ENCODE measurements at places on chromosomes 11 and 22.
A peak's percentile ranks its signal among the peaks of the same experiment; 100 is the strongest.

- DNase-seq = no peak
Measured at GRCh38 chr11:32462011-32462690, 26.8 kb upstream of the WT1 start.

- DNase-seq = no peak
Measured at GRCh38 chr11:102813484-102813883, 15.5 kb upstream of the MMP1 start.

DNA sequence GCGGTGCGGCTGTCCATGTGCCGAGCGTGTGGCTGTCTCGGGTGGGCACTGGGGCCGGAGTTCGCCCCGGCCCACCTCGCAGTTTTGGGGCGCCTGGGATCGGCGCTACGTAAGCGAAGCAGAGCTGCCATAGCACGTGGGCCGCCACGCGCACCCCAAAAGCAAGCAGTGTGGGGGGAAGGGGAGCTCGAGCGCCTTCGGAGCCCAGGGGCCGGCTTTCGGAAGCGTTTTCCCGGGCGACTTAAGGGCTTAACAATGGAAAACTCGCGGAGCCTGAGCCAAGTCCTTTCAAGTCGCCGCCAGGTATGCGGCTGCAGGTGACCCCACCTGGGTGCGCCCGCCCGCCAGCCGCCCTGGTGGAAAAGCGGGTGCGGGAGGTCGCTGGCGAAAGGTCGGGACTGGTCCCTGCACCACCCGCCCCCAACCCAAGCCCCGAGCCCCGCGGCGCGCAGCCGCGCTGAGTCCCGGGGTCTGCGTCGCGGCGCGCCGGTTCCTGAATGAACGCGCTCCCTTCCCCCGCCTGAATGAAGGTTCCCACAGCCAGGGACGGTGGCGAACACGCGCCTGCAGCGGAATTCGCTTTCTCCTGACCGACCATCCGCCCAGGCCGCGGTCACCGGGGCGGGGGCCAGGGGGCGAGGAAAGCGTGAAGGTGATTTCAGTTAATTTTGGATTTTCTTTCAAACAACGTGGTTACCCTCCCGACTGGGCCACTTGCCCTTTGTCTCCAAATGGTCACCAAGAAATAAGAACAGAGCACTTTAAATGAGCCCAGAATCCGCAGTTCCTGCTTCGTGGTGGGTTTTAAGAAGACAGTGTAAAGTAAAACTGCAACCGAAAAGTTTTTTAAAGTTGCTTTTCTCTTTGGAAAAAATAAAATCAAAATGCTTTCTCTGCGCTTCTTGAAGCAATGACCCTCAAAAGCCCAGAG, 2.8 kb upstream of the CCND1 start:
- peak; percentile 62 for DNase-seq

DNA sequence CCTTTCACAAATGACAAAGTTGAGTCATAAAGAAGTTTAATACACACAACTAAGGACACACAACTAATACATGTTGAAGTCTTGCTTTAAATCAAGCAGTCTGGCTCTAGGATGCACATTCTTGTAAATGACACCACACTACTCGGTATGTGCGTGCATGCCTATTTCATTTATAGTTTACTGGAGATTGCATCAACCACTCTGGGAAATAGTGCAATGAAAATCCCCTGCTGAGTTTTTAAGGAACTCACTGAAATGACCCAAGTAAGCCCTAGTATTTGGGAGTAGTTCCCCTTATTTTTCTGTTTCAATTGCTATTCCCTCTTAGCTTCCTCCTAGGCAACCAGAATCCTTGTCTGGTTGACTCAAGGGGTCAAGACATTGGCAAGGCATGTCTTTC, 160.2 kb upstream of the LARGE1 start:
- no peak for DNase-seq

- peak; percentile 41 for DNase-seq
Measured at GRCh38 chr22:24155627-24156140, 25.6 kb upstream of the SUSD2 start.

- DNase-seq = no peak
Measured at GRCh38 chr11:46347637-46348311, 511 bp downstream of the DGKZ start.

GRCh38 chr11:27081056-27081455, 40.4 kb downstream of the BBOX1 start:
- peak; percentile 71 for DNase-seq

GRCh38 chr22:30195245-30196140, 51.1 kb downstream of the LIF start:
- no peak for DNase-seq

DNA sequence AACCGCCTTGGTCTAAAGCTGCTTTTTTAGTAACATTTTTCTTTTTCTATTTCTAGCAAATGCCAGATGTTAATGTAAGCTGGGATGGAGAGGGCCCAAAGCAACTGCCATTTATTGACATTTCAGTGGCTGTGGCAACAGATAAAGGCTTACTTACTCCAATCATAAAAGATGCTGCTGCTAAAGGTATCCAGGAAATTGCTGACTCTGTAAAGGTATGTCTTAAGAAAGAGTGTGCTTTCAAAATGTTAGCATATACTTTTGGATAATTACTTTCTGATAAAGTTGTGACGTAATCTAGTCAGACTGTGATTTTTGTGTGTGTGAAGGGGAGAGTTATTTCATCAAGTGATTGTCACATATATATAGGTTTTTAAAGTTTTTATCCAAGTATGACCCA, 68.1 kb downstream of the PDHX start:
- DNase-seq = no peak

- no peak for DNase-seq
Measured at GRCh38 chr11:31805037-31805628, 6.0 kb downstream of the PAX6 start.

DNA sequence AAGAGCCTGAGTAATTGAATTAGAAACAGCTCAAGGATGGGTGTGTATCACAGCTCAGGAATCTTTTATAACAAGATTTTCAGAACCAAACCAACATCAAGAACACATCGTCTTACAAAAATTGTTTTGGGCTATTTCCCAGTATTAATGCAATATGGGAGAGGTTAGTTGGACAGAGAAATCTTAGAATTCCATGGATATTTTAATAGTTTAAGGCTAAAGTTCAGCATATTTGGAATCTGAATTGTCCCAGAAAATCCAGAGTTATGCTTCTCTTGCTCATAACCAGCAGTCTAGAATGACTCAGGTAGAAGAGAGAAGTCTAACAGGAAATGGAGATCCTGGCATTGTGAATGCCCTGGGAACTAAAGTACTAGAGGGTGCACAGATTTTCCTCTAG, 74.6 kb downstream of the ADM start:
- peak; percentile 92 for DNase-seq

DNA sequence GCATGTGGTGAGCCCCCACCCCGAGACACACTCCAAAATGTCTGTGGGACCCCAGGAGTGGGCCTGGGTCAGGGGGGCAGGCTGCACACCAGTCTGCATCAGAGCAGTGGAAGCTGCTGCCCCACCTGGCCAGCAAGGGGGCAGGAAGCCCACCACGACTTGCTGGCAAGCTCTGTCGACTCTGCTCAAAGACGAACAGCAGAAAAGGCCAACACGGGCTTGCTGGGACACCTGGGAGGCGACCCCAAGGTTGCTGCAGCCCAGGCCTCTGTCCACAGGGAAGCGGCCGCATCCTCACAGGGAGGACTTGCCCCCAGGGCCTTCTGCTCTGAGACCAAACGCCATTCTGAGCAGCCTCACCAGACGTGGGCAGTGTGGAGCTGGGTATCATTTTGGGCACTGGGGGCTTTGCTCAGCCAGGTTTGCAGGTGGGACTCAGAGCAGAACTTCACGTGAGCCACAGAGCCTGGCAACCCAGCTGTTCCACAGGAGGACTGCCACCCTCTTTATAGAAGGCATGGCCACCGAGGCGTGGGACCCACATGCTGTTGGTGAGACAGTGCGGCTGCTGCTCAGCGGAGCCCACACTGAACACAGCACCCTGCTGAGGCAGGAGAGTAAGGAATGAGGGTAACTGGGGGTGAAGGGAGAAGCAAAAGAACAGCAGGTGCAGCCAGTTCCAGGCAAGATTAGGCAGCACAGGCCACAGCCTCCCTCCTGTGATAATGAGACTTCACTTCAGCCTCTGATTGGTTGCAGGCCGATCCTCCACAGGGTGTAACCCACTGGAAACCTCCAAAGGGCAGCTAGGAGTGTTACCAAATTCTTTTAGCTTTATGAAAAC, 11.0 kb downstream of the IL17REL start:
- DNase-seq = no peak

DNA sequence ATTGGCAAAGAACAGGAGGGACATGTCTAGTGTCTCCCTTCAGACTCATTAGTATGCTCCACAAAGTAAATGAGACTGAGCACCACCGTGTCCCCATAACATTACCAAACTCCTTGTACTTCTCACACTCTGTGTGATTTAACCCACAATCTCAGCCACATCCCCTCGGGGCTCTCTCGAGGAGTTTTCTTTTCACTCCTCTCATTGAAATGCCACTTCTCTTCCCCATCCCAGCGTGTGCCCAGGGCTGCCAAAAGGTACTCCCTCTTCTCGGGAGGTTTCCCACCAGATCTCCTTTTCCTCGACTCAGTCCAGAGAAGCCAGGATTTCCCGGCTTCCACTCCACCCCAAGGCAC, 1.1 kb downstream of the RBFOX2 start:
- DNase-seq = no peak

DNA sequence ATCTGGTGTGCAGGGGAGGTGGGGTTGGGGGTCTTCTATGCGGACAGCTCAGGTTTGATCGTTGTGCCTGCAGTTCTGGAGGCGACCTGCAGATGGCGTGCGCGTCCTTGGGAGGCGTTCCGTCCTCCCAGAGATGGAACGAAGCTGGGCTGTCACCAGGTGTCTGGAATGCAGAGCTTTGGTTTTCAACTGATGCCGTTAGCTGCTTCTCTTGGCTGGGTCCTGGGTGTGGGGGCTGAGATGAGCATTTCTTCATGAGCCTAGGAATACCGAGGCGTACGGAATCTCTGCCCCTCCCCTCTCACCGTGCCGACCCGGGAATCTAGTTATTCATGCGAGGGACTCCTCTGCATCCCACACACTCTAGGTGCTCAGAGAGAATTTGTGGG, 98.6 kb downstream of the CEP164 start:
- DNase-seq = peak; percentile 53

DNA sequence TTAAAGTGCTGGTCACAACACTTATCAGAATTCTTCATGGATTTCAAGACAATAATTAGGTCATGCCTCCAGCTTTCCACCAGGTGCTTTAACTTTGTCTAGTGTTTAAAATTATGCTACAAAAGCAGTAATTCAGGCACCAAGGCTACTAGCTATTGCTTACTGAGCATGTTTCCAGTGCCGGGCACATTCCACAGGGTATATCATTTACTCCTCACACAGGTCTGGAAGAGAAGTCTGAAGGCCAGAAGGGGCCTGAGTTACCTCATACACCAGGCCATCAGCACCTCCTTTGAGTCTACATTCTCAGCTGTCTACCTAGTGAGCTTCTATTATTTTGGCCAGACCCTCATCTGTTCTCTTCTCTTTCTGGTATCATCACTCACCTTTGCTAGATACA, 41.7 kb upstream of the LMO2 start:
- DNase-seq = no peak

DNA sequence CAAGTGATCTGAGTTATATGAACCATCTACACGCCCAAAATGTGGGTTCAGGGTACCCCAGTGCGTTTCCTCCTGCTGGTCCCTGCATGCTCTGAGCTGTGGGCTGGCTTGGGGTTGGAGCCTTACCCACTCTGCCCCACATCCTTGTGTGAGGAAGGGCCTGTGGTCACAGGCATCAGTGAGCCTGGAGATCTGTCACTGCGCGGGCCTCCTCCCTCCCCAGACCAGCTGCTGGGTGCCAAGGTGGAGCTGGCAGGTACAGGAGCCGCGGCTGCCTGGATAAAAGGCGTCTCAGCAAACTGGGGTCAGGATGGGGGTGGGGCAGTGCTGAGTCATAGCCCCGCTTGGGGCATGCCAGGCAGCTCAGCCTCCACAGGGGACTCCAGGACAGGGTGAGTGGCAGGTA, 17.9 kb downstream of the GNAZ start:
- no peak for DNase-seq

DNA sequence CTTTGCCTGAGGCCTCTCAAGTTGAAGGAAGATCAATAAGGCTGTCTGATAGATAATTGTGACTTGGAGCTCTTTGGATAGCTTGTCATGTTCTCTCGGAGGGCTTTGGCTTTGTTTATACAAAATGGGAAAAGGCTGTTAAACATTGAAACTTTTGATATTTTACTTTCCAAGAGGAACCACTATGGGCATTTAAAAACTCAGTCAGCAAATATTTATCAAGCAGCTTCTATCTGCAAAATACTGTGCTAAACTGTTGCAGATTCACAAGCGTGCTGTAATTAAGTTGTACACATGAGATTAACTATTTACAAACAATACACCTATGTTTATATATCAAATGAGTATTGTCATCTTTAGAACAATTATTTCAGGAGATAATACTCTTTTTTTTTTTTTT, 34.5 kb upstream of the SORL1 start:
- DNase-seq = no peak

DNA sequence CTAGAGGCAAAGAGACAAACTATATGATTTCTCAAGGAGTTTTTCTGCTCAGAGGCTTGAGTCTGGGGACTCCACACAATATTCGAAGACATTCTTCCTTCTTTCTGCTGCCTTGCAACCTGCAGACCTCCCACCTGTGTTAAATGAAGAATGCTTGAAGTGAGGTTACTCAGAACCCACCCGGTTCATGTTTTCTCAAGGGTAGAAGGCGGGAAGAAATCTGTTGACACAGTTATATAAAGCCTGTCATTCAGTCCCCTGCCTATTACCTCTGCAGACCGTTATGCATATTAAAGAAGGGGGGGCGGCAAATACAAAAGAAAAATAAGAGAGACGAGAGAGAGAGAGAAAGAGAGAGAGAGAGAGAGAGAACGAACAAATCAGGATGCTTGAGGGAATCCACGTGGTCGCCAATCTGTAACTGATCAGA, 2.2 kb upstream of the KMT2A start:
- peak; percentile 41 for DNase-seq

Measured in fibroblast of upper back skin (primary cell).